ENCODE measurements at places on chromosomes 2 and 18.

- DNase-seq: no peak
These were observed 73.5 kb downstream of the ZCCHC2 start for GRCh38 chr18:62596145-62597005.

DNA sequence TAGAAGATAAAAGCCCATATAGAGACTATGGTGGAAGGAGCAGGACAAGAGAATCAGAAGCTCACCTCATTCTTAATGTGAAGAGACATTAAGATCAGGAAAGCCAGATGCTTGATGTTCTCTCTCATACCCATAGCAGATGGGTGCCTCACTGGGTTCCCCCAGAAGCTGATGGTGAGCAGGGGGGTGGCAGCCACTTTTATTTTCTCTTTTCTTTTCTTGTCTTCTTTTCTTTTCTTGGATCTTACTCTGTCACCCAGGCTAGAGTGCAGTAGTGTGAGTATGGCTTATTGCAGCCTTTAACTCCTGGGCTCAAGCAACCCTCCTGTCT is 14.8 kb upstream of the CXCR4 start:
- no peak for DNase-seq

DNA sequence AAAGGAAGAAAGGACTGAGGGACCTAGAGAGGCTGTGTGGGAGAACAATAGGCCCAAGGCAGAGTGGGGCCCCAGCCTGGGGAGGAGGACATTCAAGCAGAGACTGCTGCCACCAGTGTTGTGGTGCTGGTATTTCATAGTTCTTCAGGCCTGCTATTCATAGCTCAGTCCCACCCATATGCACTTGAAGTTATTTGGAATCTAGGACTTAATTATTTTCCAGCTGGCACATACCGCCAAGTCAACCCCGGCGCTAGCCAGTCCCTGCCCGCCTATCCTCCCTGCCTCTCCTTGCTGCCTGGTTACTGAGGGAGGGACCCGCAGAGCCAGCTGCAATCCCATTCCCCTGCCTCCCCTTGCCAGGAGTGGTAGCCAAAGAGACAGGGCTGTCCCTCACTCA is 141.2 kb downstream of the CABLES1 start:
- DNase-seq: no peak

DNA sequence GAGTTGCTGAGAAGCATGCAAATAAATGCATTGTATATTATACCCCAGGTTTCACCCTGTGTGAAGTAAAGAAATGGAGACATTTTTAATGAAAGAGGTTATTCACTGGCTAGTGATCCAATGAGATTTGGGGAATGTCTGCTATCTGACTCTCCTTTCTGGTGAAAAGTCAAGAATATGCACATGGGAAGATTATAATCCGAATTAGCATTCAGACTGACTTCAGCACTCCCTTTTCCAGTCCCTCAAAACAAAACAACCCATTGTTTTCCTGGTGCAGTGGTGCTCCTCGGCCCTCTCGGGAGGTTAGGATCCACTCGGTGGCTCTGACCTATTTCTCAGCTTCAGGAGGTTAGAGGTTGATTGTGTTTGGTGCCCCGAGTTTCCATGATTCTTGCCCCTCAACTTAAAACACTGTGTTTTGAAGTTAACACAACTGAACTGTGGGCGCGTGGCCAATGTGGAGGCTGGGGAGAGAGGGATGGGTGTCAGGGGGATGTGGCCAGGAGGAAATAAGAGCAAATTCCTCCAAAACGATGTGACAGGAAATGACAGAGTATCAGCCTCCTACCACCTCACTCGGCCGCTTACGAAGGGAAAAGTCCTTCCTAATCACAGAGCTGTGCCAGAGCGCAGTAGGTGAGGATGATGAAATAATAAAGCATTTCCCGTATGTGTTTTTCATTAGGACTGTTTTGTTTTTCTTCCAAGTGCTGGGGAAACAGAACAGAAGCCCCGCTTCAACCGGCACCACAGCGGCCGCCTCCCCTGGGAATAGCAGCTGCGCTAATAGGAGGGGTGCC is 440.1 kb downstream of the MTX2 start:
- no peak for DNase-seq

GRCh38 chr18:62828091-62828640 is 112.8 kb downstream of the PHLPP1 start:
- no peak for DNase-seq

GRCh38 chr2:51789918-51790317 is 758.0 kb upstream of the NRXN1 start:
- DNase-seq: no peak
